Fibroblast of lung (primary cell): ENCODE measurements at places on chromosomes 1 and 21. TPM values are rescaled to one million over a fixed set of nuclear protein-coding genes. Genes with fewer than 3 reads are reported as not detected.
A peak's percentile ranks its signal among the peaks of the same experiment; 100 is the strongest.

Gene TTC22
- total RNA-seq, result not detected in 2 replicates

Gene C4BPA
- total RNA-seq, result not detected in 2 replicates

Gene TSPAN2
- 0.66 and 2.1 TPM in 2 replicates for total RNA-seq

Gene TNNI3K
- 0.66 and 1.0 TPM in 2 replicates for total RNA-seq

Gene ADAM30
- total RNA-seq, result not detected in 2 replicates

Gene ERI3
- 39.0 and 44.9 TPM in 2 replicates for total RNA-seq

Gene MEGF6
- total RNA-seq, result 8.0 and 11.6 TPM in 2 replicates

Gene GBP6
- total RNA-seq, result under 0.01 TPM in 1 of 2 replicates, not detected in the other

Gene CA14
- total RNA-seq, result not detected in 2 replicates

Gene RSPO1
- 0.26 and 0.50 TPM in 2 replicates for total RNA-seq

Gene HENMT1
- total RNA-seq, result 3.0 and 4.1 TPM in 2 replicates

Gene S1PR1
- total RNA-seq, result 10.4 and 16.7 TPM in 2 replicates

Gene PTGER3
- total RNA-seq, result 0.51 and 1.5 TPM in 2 replicates

Gene KCNJ9
- under 0.01 TPM in 2 replicates for total RNA-seq

Gene RUNX1
- 21.6 and 41.6 TPM in 2 replicates for total RNA-seq

DNA sequence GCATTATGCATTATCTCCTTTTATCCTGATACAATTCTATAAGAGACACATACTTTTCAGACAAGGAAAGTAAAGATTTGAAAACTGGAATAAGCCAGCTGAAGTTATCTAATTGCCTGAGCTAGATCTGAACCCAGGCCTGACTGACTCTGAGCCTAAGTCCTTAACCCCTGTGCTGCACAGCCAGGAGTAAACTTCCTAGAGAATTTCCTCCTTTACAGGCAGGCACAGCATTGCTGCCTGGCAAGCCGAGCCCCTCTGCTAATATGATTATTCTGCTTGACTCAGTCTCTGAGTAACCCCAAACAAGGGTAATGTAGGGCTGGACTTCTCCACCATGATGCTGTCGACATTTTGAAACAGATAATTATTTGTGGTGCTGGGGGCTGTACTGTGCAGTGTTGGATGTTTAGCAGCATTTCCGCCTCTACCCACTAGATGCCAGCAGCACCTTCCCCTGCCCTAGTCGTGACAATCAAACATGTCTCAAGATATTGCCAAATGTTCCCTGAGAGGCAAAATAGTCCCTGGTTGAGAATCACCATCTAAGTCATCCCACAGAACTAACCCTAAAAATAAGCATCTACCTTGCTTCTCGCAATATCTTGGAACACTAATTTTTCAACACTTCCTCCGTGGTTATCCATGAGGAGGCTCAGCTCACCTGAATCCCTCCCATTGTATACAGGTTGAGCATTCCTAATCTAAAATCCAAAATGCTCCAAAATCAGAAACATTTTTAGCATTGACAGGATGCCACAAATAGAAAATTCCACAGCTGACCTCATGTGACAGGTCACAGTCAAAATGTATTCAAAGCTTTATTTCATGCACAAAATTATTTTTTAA lies 18.5 kb downstream of the CAMK1G start:
- peak; percentile 74 for DNase-seq

GRCh38 chr21:36705679-36706481 lies 7.0 kb downstream of the SIM2 start:
- no peak for DNase-seq

DNA sequence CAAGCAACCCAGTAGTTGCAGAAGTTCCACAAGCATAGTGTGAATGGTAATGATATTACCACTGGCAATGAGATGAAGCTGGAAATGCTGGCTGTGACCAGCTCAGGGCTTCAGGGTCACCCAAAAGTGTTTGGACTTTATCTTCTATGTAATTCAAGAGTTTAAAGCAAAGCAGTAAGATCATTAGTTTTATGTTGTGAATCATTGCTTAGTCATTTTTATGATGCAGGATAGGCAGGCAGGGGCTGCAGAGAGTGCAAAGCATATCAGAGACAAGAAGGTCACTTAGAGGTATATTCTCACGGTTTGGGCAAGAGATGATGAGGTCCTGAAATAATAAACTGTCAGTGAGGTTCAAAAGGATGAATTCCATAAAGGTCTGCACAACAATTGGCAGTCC lies 147.4 kb downstream of the OLFM3 start:
- DNase-seq, result no peak

- no peak for DNase-seq
These were observed 29.2 kb downstream of the EYA3 start for GRCh38 chr1:28058971-28059878.

DNA sequence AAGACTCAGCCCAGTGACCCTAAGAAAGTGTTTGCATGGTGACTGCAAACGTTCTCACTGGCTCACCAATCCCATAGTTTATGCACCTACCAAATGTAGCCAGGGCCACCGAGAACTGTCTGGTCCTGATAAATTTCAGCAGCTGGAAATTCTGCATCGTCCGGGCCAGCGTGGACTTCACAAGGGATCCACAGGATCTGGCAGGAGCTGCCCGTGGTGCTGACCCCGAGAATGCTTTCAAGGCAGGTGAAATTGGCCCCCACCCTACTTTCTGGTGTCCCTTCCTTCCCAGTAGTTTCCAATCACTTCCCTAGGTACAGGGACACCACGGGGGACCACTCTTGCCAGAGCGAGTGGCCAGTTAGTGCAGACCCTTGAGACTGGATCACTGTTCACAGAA lies 26.2 kb downstream of the UBASH3A start:
- no peak for DNase-seq

GRCh38 chr21:39453571-39454179 lies 1.9 kb downstream of the SH3BGR start:
- DNase-seq, result no peak

DNA sequence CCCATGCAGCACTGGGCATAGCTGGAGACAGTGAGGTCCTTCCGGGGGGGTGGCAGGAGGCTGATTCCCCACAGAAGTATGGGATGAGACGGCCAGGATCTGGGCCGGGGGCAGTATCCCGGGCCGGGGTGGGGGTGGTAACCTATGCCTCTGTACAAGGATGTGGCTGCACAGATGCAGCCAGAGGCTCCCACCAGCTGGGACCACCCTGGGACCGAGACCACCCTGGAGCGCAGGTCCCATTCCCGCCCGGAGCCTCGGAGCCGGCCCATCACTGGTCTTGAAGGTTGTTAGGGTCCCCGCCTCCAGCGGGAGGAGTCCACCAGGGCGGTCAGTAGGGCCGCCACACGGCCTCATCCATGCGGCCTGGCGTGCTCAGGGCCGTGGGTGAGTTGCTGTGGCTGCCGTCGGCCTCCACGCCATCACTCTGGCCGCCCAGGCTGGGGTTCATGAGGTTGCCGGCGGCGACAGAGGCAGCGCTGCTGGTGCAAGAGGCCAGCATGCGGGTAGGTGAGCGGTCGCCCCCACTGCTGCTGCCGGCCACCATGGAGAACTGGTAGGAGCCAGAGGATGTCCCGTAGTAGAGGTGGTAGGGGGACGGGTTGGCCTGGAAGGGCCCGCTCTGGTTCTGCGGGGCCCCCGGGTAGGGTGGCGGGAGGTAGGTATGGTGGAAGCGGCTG lies 28.1 kb downstream of the RUNX3 start:
- DNase-seq, result no peak

GRCh38 chr1:202585590-202585933 lies 124.7 kb downstream of the SYT2 start:
- DNase-seq, result peak; percentile 45

GRCh38 chr1:6271554-6271953 lies 10.7 kb upstream of the GPR153 start:
- DNase-seq, result no peak

DNA sequence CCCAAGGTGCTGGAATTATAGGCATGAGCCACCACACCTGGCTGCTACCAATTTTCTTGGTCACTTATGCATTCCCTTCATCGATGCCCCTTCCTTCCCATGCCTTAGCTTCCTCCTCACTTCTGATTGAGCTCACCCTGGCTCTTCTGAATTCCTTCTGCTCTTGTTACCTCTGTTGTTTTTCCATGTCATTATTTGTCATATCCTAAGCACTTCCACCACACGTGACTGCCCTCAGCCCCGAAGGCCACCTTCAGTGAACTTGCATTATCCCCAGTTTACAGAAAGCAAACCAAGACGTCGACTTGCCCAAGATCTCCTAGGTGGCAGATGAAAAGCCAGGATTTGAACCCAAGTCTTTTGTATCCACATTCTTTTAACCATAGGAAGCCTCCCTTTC lies 30.7 kb downstream of the CA6 start:
- no peak for DNase-seq

- no peak for DNase-seq
These were observed 59.1 kb downstream of the RALGPS2 start for GRCh38 chr1:178784131-178784536.

DNA sequence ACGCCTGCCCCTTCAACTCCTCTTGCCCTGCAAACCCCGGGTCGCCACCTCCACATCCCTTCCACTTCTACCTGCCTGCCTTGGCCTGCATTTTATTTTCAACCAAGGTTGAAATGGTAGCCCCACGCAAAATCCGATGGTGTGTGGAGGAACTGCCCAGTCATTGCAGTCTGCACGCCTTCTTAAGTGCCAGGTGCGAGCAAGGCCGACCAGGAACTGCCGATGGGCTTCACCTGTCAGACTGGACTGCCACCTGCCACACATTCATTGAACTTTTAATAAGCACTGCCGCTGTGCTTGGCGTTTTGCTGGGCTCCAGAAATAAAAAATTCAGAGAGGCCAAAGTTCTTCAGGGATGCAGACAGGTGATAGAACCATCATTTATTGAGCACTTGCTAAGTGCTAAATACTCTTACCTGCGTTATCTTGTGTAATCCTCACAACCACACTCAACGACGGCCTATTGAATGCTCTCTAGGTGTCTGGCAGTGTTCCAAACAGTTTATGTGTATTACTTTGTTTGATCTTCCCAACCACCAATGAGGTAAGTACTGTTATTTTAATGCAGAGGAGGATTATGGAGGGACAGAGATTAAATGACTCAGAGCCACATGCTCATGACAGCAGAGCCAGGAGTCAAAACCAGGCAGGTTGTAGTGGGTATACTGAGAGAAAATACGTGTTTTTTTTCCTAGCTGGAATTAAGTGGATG lies 36.2 kb downstream of the CACHD1 start:
- peak; percentile 31 for DNase-seq

- no peak for DNase-seq
These were observed 244.8 kb downstream of the RPS6KC1 start for GRCh38 chr1:213295860-213296259.

GRCh38 chr1:102178480-102178879 lies 181.8 kb upstream of the OLFM3 start:
- DNase-seq, result no peak

GRCh38 chr1:233584931-233585330 lies 29.0 kb upstream of the KCNK1 start:
- no peak for DNase-seq

GRCh38 chr1:235950318-235950717 lies 83.6 kb upstream of the LYST start:
- DNase-seq, result no peak

DNA sequence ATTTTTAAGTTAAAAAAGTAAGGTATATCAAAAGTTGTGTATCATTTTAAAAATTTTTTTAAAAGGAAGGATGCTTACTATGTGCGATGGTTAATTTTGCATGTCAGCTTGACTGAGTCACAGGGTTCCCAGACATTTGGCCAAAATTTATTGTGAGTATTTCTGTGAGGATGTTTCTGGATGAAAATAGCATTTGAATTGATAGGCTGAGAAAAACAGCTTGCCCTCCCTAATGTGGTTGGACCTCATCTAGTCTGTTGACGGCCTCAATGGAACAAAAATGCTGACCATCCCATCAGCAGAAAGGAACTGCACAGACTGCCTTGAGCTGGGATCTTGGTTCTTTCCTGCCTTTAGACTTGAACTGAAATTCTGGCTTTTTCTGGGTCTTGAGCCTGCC lies 724.5 kb downstream of the NCAM2 start:
- DNase-seq, result no peak

- no peak for DNase-seq
These were observed 139.9 kb upstream of the PKN2 start for GRCh38 chr1:88544195-88544594.

- DNase-seq, result no peak
These were observed 12.6 kb upstream of the PPM1J start for GRCh38 chr1:112727716-112728115.

GRCh38 chr21:42162831-42163510 lies 56.0 kb upstream of the ABCG1 start:
- DNase-seq, result peak; percentile 14

- DNase-seq, result peak; percentile 91
These were observed 536 bp downstream of the LGALS8 start for GRCh38 chr1:236524142-236524894.

DNA sequence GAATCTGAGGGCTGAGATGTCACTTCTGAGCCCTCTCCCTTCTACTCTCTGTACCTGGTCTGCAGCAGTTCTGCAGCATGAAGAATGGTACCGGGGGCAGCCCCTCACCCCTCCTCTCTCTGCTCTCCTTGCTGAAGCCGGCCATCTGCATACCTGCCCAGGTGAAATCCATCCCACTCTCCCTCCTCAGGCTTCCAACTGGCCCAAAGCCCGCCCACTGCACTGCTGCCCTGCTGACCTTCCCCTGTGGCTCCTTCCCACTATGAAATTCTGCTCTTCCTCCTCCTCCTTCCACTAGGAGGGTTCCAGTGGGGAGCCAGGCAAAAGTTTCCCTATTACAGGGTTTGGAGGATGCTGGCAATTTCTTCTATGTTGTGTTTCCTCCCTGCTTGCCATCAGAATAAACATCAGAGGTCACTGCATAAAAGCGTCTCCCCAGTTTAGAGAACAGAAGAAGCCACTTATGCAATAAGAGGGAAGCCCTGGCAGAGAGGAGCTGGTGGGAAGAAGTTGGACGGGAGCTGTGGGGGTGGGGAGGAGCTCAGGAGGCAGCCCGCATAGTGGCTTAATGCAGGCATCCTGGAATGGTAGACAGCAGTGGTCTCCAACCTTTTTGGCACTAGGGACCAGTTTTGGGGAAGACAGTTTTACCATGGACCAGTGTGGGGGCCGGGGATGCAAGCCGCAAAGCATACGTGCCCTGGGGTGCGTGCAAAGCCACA lies 30.3 kb downstream of the TMCO4 start:
- DNase-seq, result no peak

GRCh38 chr1:12706061-12706460 lies 9.8 kb upstream of the AADACL3 start:
- DNase-seq, result no peak

DNA sequence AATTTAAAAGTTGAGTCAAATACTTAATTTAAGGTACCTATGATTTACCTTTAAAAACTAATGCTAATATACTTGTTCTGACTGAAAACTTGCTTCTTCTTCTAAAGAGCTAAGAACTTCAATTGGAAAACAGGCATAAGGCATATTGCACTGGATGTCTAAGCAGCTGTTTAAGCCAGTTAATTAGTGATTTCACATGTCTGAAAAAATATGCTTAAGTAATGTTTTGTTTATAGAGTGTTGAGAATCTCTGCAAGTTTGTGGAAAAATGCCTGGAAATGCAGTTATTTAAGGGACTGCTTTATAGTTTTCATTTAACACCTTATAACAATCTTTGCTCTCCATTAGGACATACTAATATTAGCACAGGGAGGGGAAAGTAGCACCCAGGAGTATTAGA lies 28.2 kb downstream of the UBE2U start:
- DNase-seq, result no peak

DNA sequence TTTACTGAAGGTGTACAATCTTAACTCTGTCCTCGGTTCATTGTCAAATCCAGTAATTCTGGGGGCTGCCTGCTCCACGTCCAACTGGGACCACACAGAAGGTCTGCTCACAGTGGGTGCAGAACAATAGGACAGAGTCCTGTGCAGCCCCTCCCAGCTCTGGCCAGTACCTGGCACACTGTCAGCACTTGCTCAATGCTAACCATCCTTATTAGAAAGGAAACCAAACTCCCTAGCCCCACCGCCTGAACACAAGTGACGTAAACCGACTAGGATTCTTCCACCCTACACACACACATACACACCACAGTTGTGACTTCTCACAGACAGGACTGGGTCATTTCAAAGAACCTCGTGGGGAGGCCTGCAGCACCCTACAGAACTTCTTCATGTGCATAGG lies 5.2 kb downstream of the BCAR3 start:
- DNase-seq, result peak; percentile 42
